ENCODE measurements at places on chromosomes 4 and X. TPM values are rescaled to one million over a fixed set of nuclear protein-coding genes. Genes with fewer than 3 reads are reported as not detected.

GRCh38 chr4:156560701-156561100 is 410.9 kb downstream of the PDGFC start:
- no peak for DNase-seq

The NOX1 gene
- not detected for total RNA-seq

DNA sequence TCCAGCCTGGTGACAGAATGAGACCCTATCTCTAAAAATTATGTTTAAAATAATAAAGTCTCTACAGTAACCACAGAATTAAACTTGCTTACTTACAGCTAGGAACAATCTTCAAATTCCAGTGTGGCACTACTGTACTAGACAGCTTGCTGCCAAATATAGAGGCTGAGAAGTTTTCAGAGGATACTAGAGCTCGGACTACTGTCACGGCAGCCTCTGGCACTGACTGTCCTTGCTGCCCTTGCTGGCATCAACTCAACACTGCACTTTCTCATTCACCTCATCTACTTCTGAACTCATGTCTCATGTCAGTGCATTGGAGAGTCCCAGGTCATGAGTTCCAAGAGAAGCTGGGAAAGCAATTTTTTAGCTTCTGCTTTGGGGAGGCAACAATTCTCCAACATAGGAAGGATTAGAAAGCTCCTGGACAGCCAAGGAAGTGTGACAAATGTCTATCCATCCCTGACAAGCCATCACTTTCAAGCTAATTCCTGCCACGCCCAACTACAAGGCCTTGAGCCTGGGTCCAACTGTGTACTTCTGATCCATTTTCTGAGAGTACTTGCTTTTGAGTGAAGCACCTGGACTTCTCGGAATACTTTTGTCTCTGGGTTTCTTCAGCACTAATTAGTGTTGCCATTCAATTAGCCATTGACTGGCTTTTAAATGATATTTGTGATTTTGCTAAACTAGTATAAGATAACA is 98.6 kb upstream of the NR3C2 start:
- DNase-seq: no peak

DNA sequence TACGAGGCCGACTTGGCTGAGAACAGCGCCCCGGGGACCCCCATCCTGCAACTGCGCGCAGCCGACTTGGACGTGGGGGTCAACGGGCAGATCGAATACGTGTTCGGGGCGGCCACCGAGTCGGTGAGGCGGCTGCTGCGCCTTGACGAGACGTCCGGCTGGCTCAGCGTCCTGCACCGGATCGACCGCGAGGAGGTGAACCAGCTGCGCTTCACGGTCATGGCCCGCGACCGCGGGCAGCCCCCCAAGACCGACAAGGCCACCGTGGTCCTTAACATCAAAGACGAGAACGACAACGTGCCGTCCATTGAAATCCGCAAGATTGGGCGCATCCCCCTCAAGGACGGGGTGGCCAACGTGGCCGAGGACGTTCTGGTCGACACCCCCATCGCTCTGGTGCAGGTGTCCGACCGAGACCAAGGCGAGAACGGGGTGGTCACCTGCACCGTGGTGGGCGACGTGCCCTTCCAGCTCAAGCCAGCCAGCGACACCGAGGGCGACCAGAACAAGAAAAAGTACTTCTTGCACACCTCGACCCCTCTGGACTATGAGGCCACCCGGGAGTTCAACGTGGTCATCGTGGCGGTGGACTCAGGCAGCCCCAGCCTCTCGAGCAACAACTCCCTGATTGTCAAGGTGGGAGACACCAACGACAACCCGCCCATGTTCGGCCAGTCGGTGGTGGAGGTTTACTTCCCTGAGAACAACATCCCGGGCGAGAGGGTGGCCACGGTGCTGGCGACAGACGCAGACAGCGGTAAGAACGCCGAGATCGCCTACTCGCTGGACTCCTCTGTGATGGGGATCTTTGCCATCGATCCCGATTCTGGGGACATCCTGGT is 2.4 kb downstream of the PCDH7 start:
- DNase-seq: no peak

DNA sequence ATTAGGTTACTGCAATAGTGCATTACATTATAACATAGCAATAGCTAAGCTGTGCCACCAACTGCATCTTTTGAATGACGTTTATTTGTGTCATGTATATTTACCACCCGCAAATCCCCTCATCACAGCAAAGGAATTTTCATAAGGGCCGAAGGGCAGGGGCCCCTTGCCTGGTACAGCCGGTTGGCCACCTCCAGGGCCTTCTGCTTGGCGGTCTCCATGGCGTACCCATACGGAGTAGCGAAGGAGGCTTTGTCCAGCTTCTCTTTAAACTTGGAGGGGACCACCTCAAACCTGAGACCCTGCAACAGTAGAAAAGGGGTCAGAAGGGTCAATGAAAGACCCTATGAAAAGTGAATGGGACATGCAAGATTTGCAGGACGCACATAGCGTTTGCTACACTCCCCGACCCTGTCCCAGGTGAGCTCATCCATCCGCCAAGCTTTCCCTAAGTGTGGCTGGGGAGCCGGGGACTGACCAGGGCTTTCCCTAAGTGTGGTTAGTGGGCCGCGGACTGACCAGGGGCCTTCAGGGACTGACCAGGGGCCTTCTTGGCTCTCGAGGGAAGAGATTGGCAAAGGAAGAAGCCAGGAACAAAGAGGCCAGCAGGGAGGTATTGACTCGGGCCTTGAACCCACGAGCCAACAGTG is 10.6 kb downstream of the ASMTL start:
- DNase-seq: no peak
